ENCODE measurements at places on chromosomes 7 and 10. TPM values are rescaled to one million over a fixed set of nuclear protein-coding genes. Genes with fewer than 3 reads are reported as not detected.

DNA sequence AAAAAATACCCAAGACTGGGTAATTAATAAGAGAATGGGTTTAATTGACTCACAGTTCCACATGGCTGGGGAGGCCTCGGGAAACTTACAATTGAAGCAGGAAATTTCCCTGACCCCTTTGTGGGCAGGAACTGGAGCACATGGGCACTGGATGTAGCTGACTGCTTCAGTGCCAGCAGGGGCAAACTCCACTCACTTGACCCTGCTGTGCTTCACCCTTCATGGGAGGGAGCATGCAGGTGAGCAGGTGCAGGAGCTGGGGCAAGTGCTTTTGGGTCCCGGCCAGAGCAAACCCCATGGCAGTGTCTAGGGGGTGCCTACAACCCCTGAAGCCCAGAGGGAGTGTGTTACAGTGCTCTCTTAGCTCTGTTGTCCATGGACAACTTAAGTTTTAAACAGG lies 132.6 kb downstream of the AKR1D1 start:
- DNase-seq, result no peak

The CACNB2 gene
- total RNA-seq, result 29.9 TPM

DNA sequence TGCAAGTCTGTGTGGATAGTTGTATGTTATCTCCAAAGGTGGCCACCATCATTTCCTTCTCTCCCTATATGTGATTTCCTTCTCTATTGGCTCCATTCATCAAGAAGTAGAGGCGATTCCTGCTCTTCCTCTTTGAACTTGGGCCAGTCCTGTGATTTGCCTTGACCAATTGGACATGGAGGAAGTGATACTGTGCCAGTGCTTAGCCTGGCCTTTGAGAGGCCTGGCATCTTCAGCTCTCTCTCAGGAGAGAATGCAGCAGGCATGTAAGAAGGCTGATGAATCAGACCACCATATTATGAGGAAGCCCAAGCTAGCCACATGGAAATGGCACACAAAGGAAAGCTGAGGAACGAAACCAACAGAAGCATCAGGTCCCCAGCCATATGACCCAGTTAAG lies 195.0 kb upstream of the SVIL start:
- no peak for DNase-seq

The C10orf90 gene
- not detected for total RNA-seq

The MYOF gene
- total RNA-seq, result 18.9 TPM

The GJD4 gene
- total RNA-seq, result not detected

DNA sequence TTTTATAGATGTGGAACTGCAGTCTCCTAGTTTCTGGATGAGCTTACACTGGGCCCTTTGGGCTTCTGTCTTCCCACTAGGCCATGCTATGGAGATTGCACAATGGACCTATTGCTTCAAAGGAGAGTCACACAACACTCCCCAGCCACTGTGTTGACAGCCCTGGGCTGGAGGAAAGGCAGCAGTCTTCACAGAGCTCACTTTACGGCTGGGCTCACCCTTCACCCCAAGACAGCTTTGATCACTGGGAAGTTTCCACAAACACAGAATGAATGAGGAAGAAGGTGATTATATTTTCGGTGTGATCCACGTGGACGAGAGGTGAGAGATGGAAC lies 92.7 kb upstream of the GDF10 start:
- no peak for DNase-seq

- no peak for DNase-seq
Measured at GRCh38 chr10:102721954-102722353, 7.5 kb downstream of the SFXN2 start.

GRCh38 chr10:33459602-33460001 lies 125.1 kb upstream of the NRP1 start:
- DNase-seq, result no peak

- peak; percentile 88 for DNase-seq
Measured at GRCh38 chr10:110501142-110501937, 3.6 kb downstream of the DUSP5 start.

The ANLN gene
- 0.37 TPM for total RNA-seq

The AMPH gene
- total RNA-seq, result 6.6 TPM

GRCh38 chr7:81457852-81458522 lies 311.9 kb downstream of the HGF start:
- no peak for DNase-seq

The PKD2L1 gene
- total RNA-seq, result not detected

DNA sequence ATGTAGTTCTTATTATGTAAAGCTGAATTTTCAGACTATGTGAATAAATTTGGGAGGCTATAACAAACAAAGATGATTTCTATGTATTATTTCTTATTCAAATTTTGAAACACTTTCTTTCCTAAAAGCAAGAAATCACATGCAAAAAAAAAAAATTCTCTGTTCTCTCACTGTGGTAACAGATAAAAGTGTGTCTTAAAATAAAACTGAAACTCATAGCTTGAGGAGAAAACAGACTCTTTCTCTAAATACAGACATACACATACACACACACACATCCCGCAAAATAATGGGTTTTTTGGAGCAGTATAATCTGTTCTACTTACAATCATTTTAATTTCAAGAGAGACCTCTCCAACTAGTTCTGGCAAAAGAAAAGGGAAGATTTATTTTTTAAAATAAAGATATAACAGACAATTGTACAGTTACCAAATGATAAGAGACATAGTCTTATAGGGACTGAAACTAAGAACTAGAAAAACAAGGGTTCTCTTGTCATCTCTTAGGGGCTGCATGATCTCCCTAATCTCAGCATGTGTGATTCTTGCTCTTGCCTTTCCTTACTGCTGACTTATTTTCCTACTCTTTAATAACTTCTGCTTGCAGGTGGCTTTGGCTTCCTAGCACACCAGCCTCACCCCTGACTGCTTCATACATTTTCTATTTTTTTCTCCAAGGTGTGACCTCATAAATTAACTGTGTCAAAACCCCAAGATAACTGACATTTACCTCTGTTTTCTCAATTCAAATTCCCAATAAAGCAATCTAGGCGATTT lies 483.5 kb upstream of the POT1 start:
- no peak for DNase-seq

GRCh38 chr10:45249978-45250693 lies 65.3 kb downstream of the OR13A1 start:
- no peak for DNase-seq

DNA sequence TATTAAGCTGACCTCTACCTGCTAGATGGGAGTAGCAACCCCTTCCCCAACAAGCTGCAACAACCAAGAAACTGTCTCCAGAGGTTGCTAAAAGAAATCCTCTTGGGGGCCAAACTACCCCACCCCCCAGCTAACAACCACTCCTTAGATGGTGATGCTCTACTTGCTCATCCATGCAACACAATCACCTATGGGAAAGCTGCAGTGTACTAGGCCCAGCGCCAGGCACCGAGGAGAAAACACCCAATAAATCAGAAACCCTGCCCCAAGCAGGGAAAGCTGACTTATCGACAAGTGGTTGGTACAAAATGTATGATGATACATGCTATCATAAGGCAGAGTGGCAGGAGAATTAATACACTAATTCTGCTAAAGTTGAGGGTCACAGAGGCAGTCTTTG lies 17.3 kb downstream of the SLC25A13 start:
- no peak for DNase-seq

The SPDYE2 gene
- total RNA-seq, result not detected

The TEX47 gene
- total RNA-seq, result not detected

DNA sequence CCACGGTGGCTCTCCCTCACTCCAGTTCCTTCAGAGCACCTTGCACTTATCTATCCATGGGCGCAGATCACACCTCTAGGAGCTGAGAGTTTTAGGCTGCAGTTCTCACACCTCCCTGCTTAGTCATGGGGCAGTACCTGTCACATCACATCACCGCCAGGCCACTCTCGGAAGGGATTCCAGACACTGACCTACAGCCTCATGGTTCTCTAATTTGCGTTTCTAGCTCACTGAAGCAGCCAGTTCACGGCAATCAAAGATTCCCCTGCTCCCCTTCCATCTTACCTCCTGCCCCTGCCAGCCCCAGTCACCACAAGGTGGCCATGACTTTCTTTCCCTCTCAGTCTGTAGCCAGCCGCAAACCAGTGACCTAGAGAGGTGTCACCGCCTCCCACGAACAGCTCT lies 34.2 kb downstream of the ADRB1 start:
- DNase-seq, result no peak

The FAM25C gene
- total RNA-seq, result not detected

DNA sequence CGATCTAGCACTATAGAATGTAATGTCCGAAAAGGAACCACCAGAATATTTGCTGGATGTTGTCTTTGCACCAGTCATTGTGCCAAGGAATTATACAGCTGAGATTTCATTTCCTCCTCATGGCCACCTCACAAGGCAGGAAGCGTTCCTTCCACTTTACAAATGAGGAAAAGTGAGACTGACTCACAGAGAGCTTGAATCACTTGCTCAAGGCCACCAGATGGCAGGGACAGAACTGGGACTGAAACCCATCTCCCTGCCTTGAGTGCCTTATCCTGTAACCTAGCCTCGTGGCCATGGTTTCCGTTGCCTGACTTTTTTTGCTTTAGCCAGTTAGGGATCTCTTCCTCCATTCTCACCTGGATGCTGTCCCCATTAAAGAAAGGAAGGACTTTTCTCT lies 44.7 kb upstream of the PDZD8 start:
- DNase-seq, result no peak

- DNase-seq, result no peak
Measured at GRCh38 chr7:73973091-73973490, 54.9 kb upstream of the ELN start.

GRCh38 chr7:41809940-41810576 lies 107.2 kb upstream of the INHBA start:
- DNase-seq, result no peak

- no peak for DNase-seq
Measured at GRCh38 chr10:131644864-131645658, 255.7 kb upstream of the PPP2R2D start.

Data from transverse colon (tissue), 4 donors.